ENCODE measurements at places on chromosomes 16 and 17.

DNA sequence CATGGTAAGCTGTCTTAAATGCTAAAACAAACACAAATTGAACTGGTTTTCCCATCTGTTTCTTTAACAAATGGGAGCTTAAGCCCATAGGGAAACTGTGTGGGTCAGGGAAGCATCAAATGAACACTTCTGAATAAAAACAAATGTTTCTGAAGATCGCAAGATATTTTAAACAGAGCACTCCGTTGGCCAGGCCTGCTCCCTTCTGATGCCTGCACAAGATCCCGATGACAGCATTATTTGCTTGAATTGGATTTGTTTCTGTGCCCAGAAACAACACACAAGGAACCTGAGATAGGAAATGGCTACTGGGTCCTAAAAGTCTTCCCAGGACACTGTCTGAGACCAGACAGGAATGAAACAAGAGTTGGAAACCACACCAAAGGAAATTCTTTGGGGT lies 425.8 kb upstream of the ZFHX3 start:
- no peak for DNase-seq

GRCh38 chr17:69810326-69810965 lies 264.6 kb upstream of the KCNJ16 start:
- no peak for DNase-seq

DNA sequence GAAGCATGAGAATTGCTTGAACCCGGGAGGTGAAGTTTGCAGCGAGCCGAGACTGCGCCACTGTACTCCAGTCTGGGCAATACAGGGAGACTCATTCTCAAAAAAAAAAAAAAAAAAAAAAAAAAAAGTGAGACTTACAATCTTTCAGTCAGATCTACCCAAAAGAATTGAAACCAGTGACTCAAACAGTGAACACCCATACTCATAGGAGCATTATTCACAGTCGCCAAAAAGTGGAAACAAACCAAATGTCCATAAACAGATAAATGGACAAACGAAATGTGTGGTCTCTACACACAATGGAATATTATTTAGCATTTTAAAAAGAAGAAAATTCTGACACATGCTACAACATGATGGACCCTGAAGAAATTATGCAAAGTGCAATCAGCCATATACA lies 9.1 kb upstream of the SCNN1B start:
- no peak for DNase-seq

DNA sequence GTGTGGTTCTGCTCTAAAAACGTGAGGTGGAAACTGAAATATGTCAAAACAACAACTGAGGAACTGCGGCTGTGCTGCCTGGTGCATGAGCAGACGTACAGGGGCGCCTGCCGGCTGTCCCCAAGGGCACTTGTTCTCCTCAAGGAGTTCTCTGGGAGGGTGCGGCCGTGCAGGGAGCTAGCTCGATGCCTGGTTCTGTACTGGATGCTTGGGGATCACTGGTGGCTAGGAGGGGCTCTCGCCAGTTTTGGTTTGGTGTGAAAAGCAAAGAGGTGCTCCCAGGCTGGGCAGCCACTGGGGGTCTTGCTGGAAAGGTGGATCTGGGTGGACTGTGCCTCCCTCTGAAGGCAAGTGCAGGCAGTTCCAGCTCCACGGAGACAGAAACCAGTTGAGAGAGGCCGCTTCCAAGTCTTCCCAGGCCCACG lies 41.9 kb upstream of the ATP2A3 start:
- no peak for DNase-seq

DNA sequence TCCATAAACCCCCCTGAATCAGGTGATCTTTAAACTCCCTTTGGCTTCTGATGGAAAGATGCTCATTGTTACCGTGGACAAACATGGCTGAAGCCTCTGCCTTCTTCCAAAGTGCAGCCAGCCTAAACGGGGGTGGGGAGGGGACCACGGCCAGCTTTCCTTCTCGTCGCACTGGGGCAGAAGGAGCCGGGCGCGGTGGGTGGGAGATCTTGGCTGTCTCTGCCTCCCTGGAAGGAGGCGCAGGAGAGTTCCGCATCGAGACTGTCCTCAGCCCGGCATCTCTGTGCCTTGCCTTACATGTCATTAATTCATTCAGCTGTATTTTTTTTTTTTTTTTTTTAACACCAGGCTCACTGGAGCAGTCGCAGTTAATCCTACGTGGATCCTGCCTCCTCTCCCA lies 163.3 kb upstream of the PLCG2 start:
- no peak for DNase-seq

DNA sequence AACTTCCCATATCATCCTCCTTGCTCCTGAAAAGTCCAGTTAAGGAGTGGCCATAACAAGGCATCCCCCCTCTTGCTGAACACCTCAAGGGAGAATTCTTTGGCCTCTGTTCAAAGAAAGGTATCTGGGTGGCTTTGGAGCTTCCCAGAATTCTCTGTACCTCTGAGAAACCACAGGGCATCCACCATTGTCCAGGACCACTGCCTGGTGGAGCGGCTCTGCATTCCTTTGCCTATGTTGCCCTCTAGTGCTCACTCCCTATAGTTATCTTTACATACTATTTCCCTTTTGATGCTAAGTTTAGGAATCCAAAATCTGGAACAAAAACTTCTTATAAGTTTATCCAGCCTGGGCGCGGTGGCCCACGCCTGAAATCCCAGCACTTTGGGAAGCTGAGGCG lies 30.3 kb downstream of the CHD9NB start:
- DNase-seq, result no peak

GRCh38 chr16:74580833-74581232 lies 26.1 kb downstream of the GLG1 start:
- no peak for DNase-seq

- no peak for DNase-seq
These were observed 82.3 kb downstream of the ARHGAP23 start for GRCh38 chr17:38510421-38511149.

DNA sequence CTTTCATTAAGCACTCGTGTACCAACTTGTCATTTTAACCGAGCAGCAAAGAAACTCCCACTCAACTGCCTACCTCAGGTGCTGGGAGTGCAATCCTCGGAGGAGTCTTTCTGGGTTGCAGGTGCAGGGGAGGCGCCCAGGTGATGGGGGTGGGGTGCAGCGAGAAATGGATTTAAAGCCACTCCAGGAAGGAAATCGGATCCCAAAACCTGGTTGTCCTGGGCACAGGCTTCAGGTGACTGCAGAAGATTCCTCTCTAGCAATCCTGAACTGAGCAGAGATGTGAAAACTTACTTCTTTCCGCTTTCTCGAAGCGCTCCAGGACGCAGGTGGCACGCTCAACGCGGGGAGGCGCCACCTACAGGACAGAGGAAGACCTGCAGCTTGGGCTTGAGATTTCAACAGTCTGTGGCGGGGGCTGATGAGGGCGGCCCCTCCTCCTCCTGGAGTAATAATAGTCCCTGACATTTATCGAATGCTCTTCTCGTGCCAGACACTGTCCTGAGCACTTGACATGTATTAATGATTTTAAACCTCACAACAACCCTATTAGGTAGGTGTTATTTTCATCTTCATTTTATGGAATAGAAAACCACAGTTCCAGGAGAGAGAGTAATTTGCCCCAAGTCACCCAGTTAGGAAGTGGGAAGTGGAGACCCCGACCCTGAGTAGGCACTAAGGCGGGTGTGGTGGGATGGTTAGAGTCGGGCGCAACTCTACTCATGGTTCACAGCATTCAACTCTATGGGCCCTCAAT lies 27.2 kb upstream of the SKAP1 start:
- DNase-seq, result peak; percentile 67

GRCh38 chr17:58329810-58330537 lies 1.4 kb upstream of the TSPOAP1 start:
- DNase-seq, result no peak

DNA sequence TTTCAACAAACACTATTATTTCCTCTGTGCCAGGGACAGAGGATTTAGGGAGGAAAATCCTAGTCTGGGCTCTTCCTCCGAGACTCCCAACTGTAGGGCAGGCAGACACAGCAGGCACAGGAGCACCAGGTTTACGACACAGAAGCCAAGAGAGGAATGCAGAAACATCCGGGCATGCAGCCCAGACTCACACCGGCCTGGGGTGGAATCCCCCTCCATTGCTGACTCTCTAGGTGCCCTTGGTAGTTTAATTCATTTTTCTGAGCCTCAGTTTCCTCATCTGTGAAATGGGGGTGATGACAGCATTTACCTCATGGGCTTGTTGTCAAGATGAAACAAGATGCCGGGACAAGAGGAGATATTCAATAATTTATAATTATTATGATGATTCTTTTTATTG lies 14.9 kb downstream of the CA4 start:
- DNase-seq, result no peak

- no peak for DNase-seq
These were observed 57.8 kb upstream of the IL34 start for GRCh38 chr16:70588565-70588964.

DNA sequence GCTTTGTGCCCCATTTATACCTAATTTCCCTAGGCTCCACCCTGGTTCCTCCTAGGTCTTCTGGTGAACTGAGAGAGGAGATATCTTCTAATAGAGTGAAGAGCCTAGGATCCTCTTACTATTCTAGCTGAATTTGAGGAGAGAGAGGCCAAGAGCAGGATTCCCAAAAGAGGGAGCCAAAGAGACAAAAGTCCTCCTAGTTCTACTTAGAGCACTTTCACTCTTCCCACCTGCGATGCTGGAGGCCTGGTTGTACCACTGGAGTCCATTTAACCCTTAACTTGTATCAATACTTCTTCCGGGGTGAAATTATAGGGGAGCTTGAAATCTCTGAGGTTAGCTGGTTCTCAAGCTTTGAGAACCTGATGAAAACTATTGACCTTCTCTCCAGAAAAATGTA lies 3.4 kb upstream of the SSH2 start:
- no peak for DNase-seq

- DNase-seq, result no peak
These were observed 24.4 kb upstream of the VAT1L start for GRCh38 chr16:77763994-77764393.

Measured in activated T-cell treated with anti-CD3 and anti-CD28 coated beads for 1 hour (primary cell).